ENCODE measurements at places on chromosomes 7 and 10.
A peak's percentile ranks its signal among the peaks of the same experiment; 100 is the strongest.

GRCh38 chr7:69739190-69739589 is 140.9 kb downstream of the AUTS2 start:
- DNase-seq = no peak

DNA sequence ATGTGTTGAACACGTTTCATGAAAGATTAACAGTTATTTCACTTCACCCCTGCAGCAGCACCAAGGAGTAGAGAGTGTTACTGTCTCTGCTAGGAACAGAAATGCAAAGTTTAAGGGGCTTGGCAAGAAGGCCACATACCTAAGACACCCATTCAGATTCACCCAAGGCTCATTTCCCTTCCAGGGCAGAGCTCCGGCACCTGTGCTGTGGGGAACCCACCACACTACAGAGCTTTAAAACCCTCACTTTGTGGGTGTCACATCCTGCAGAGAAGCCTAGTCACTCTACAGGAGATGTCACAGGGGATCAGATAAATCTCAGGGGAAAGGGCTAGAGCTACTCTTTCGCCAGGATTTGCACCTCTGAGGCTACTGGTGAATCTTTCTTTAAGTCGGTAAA is 176.1 kb upstream of the KLF6 start:
- no peak for DNase-seq

DNA sequence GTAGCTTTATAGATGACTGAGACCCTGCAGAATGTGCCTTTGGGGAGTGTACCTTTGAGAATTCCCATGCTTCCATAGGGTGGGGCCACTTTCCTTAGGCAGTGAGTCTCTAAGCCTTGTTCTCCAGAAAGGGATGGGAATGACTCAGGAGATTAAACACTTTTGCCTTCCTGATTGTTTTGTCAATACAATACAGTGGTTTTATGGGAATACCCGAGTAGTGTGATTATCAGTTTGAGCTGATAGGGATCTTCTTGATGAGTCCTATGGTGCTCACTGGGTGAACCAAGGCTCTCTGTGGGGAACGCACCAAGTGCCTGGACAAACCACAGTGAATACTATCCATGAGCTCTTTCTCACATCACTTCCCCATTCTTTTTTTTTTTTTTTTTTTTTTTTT is 6.3 kb downstream of the MYOF start:
- peak; percentile 80 for DNase-seq

GRCh38 chr7:50300336-50300735 is 4.2 kb upstream of the IKZF1 start:
- no peak for DNase-seq

- no peak for DNase-seq
Measured at GRCh38 chr10:117391436-117392205, 16.4 kb upstream of the PDZD8 start.

GRCh38 chr10:58384544-58384998 is 639 bp upstream of the TFAM start:
- no peak for DNase-seq

DNA sequence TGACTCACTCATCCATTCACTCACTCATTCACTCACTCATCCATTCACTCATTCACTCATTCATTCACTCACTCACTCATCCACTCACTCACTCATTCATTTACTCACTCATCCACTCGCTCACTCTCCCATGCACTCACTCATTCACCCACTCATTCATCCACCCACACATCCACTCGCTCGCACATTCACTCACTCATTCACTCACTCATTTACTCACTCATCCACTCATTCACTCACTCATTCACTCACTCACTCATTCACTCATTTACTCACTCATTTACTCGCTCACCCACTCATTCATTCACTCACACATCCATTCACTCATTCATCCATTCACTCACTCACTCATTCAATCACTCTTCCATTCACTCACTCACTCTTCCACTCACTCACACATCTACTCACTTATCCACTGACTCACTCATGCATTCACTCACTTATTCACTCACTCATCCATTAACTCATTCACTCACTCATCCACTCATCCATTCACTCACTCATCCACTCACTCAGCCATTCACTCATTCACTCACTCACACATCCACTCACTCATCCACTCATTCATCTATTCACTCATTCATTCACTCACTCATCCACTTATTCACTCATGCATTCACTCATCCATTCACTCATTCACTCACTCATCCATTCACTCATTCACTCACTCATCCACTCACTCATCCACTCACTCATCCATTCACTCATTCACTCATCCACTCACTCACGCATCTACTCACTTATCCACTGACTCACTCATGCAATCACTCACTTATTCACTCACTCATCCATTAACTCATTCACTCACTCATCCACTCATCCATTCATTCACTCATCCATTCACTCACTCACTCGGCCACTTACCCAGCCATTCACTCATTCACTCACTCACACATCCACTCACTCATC is 74.0 kb downstream of the CARD11 start:
- no peak for DNase-seq

- DNase-seq = no peak
Measured at GRCh38 chr10:121823993-121824463, 103.8 kb downstream of the ATE1 start.

DNA sequence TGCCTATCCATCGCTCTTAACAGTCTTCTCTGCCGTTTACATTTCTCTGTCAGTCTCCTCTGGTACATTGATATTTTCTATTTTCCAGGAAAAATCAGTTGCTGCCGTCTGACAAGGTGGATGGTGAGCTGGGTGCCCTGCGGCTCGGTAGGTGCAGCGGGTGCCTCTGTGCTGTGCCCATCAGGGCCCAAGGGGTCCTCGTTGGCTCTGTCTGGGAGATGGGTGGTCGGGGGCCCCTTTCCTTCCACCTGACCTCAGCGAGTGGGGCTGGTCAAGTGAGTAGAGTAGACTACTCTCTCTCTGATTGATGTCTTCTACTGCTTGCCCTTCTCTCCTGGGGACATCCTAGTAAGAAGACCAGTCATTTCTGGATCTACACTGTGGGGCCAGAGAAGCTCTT is 57.4 kb downstream of the MINDY4 start:
- DNase-seq = no peak

Measured in RWPE2 (cell line).